ENCODE measurements at places on chromosomes 3 and 15.

DNA sequence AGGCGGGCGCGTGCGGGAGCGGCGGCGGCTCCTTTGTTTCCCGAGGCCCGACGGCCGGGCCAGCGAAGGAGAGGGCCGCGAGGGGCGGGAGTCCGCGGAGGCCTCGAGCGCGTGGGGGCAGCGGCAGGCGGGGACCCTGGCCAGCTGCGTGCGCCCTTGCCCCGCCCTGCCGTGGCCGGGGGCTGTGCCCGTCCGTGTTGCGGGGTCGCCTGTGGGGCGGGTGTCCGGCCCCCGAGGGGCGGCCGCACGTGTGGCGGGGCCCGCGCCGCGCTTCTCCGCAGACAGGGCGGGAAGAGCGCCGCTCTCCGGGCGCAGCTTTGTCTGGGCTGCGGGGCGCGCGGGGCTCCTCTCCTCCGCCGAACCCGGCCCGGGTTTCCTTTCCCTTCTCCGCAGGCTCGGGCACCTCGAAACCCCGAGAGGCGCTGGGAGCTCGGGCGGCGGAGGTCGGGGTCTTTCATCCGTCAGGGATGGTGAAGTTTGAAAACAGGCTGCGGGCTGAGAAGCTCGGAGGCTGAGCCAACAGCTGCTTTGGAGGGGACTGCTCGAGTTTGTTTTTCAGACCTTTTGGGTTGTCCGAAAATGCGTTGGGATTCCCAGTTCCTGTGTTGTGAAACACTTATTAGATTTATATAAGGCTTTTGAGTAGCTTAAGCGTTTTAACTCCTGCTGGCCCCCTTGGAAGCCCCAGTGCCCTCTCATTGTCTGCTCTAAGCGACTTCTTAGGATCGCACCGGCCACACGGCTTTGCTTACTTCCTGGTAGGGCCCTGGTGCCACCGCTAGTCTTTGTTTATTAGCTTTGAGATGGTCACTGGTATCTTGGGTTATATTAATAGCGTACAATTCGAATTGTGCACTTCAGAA is 817 bp downstream of the USP3 start:
- DNase-seq, result peak; percentile 45

- no peak for DNase-seq
Measured at GRCh38 chr15:74233851-74234597, 2.1 kb upstream of the CCDC33 start.

DNA sequence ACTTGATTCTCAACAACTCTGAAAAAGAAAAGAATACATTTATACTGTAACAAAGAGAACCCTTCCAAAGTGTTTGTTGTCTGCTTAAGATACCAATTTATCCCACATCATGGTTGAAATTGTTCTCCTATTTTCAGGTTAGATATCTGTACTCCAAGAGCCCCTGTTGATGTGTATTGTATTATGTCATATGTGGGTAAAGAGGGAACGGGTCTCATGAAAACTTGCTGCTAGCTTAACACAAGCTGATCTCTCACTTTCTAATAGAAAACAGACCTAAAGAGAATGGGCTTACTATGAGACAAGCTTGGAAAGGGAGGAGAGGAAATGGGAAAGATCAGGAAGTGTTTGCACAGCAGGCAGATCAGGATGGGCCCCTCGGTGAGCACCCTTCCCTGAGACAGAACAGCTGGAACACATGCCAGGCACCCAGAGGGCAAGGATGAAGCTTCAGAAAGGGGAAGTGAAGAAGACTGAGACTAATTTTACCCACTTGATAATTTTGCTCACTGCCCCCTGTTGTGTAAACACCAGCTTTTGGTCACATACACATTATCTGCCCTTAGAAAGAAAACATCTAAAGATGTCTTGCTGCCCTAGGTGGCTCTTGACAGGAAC is 747.9 kb upstream of the CCDC54 start:
- DNase-seq, result no peak

DNA sequence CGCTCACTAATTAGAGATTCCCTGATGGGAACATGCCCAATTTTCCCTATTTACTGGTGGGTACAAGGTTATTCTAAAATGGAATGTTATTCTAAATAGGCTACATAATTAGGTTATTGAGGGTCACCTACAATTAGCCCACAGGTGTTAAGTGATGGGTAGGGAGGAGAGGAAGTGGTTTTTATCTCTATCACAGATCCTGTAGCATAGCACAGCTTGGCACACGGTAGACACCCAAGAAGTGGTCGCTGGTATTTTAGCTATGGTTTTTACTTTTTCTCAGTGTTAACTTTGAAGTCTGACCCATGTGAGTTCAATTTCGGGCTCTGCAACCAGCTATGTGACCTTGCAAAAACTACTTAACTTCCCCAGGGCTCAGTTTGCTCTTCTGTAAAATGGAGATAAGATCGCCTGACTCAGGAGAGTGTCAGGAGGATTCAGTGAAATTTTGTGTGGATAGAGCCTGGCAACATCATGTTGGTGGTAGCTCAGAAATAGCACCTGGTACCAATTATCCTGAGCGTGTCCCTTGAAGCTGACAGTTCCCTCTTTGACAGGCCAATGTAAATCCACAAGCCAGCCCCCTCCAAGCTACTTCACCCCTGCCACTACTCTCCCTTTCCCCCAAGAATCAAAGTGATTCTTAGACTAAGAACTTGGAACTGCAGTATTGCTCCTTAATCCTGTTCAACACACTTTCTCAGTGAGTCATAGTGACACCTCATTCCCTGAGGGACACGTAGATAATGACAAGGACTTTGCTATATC is 8.7 kb upstream of the LMCD1 start:
- DNase-seq, result no peak

- DNase-seq, result no peak
Measured at GRCh38 chr3:192215-192929, 4.2 kb upstream of the CHL1 start.

DNA sequence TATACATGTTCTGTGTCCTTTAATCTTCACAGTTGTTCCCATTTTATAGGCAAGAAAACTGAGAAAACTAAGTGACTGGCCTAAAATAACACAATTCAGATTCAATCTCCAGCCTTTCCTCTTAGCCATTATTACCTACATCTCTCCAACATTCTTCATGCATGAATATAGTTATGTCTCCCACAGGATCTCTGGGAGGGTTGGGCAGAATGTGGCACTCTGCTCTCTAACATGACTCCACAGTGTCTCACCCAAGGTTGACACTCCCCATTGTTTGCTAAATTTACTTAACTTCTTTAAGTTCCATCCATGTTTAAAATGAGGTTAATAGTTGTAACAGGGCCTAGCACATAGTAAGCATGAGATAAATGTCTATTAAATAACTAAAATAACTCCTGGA is 276.3 kb downstream of the ERC2 start:
- no peak for DNase-seq

- DNase-seq, result no peak
Measured at GRCh38 chr3:24479816-24480215, 14.8 kb downstream of the THRB start.

GRCh38 chr3:112539825-112540650 is 21.7 kb downstream of the ATG3 start:
- DNase-seq, result no peak

DNA sequence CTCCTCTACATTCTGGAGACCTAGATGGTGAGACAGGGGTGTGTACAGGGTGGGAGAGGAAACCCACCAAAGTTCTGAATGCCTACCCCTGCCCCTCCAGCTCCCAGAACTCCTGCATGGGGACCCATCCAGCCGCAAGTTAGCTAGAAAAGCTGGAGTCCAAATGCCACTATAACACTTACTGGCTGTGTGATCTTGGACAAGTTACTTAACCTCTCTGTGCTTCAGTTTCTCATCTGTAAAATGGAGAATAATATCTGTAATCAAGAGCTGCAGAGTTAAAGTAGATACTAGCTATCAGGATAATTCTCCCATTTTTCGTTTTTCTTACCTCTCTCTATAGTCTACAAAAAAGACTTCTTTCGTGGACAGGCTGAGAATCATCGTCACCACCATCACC is 63.4 kb downstream of the ADCY5 start:
- no peak for DNase-seq

DNA sequence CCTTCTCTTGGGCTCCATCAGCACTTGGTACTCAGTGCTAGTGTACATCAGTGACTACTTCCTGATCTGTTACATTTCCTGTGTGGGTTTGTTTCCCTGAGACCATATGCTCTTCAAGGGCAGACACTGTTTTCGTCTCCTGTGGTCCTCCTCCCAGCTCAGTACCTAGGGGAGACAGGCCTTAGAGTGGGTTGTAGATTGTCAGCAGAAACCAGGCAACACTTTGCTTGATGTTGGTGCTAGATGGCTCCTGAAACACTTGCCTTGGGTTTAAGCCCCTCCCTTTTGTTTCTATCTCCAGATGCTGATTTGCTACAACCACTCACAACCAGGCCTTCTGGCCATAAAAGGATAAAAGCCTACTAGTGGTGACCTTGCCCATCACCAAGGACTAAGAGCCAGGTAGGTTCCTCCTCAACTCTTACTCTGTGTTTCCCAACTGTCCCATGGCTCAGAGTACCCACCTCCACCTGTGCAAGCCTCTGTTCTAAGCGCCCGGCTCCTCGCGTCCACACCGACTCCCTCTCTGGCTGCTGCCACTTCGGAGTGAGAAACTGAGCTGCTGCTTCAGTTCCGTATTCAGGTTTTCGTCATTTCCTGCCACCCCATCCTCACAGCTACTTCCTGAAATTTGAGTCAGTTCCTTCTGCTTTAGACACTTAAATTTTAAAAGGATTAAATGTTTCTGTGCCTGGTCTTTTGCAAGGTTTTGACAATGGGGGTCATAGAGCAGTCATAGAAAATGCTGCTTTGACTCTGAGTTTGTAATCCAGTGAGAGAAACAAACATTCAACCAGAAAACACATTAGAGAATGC is at the start of gene HCLS1:
Gene HCLS1, minus strand, starts transcription at position 548 of the 816 bp plus-strand sequence. CDS start 2,556 bp downstream, outside the sequence.
- DNase-seq, result peak; percentile 79

GRCh38 chr3:171132873-171133272 is 106.4 kb upstream of the SLC2A2 start:
- DNase-seq, result no peak

- no peak for DNase-seq
Measured at GRCh38 chr15:60551781-60552161, 72.8 kb upstream of the ICE2 start.

GRCh38 chr3:105274958-105275357 is 91.8 kb upstream of the ALCAM start:
- no peak for DNase-seq

GRCh38 chr15:82995938-82996337 is 9.9 kb downstream of the RAMAC start:
- DNase-seq, result no peak

GRCh38 chr3:64463981-64464380 is 223.8 kb downstream of the ADAMTS9 start:
- no peak for DNase-seq

GRCh38 chr3:89138048-89138447 is 30.6 kb downstream of the EPHA3 start:
- DNase-seq, result no peak

DNA sequence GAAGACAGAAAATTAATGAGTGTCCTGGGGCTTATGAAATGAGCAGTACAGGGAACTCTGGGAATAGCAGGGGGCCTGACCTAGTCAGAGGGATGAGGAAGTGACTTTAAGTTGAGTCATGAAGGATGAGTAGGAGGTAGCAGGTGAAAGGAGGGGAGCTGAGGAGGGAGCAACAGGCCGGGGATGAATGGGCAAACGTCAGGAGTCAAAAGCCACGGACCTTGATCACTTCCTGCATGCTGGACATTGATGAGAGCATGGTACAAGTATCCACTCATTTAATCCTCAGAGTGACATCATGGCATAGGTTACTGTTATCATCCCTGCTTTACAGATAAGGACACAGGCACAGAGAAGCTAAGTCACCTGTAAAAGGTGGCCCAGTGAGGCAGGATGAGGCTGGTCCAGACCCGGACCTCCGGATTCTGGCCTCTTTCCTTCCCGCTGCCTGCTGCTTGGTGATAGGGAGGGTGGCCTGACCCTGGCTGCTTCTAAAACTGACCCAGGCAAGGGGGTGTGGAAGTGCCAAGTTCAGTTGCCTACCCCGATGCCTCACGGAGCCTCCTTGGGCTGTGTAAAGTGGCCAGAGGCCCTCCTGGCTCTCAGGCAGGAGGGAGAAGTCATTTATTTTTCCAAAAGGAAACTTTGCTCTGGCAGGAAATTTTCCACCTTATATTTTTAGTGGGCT is 7.6 kb downstream of the CORO2B start:
- no peak for DNase-seq

- DNase-seq, result peak; percentile 94
Measured at GRCh38 chr3:66220602-66221377, at the start of gene SLC25A26. SLC25A26 (plus strand) TSS chr3:66221001; CDS start chr3:66221095, 94 bp downstream.

DNA sequence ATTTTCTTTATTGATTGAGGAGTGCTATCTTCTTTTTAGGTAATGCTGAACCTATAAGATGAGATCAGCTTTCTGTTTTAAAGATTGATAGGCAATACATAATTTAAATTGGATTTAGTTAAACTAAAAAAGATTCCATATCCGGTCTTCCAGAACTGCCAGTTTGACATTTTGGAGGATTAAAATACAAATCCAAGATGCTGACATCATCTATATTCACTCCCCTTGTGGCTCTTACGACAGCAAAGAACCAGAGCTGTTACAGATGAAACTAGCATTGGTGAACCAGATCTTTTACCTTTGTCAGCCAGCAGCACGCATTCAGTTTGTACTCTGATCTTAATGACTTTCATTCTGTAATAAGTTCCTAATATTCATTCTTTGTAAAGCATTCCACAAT is 218.7 kb downstream of the ZIC4 start:
- no peak for DNase-seq

- no peak for DNase-seq
Measured at GRCh38 chr3:24428481-24428880, 66.2 kb downstream of the THRB start.

- peak; percentile 27 for DNase-seq
Measured at GRCh38 chr15:100341239-100341749, 481 bp downstream of the ADAMTS17 start.

- DNase-seq, result no peak
Measured at GRCh38 chr15:29805043-29805707, 17.1 kb downstream of the TJP1 start.

- DNase-seq, result no peak
Measured at GRCh38 chr3:24149032-24149431, 203.9 kb downstream of the NR1D2 start.

GRCh38 chr15:38593524-38593923 is 28.9 kb upstream of the RASGRP1 start:
- DNase-seq, result no peak

DNA sequence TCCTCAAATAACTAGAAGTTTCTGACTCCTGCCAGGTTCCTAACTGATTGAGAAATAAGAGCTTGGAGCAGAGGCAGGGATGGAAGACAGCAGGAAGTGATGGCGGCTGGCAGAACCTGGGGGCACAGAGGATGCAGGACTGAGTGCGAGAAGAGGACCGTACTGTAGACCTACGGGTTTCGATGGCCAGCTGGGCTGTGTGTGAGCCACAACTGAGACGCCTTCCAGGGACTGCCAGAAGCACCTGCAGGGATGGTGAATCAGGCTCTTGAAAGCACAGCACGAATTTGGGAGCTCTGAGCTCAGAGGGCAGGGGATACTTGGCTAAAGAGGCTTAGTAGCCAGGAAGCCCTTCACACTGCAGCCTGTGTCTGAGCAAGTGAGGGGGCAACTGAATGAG is 165.6 kb downstream of the ABHD5 start:
- DNase-seq, result no peak

DNA sequence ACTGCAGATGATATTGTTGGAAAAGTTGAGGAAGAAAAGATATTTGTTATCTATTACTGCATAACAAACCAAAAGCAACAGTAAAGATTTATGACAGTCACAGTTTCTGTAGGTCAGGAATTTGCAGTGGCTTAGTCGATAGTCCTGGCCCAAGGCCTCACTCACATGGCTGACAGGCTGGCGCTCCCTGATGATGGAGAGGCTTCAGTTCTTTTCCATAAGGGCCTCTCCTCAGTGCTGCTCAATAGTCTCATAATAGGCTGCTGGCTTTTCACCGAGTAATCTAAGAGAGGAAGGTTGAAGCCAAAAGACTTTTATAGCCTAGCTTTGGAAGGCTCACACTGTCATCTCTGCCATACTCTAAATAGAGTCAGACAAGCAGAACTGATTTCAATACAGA is 17.7 kb downstream of the IREB2 start:
- no peak for DNase-seq

Measured in memory B cell (primary cell).